ENCODE measurements at places on chromosomes 11 and 22.

- DNase-seq, result no peak
Observed at GRCh38 chr11:23569547-23569946, 709.3 kb upstream of the CCDC179 start.

GRCh38 chr11:73137262-73137943 is 4.7 kb downstream of the FCHSD2 start:
- DNase-seq, result no peak

DNA sequence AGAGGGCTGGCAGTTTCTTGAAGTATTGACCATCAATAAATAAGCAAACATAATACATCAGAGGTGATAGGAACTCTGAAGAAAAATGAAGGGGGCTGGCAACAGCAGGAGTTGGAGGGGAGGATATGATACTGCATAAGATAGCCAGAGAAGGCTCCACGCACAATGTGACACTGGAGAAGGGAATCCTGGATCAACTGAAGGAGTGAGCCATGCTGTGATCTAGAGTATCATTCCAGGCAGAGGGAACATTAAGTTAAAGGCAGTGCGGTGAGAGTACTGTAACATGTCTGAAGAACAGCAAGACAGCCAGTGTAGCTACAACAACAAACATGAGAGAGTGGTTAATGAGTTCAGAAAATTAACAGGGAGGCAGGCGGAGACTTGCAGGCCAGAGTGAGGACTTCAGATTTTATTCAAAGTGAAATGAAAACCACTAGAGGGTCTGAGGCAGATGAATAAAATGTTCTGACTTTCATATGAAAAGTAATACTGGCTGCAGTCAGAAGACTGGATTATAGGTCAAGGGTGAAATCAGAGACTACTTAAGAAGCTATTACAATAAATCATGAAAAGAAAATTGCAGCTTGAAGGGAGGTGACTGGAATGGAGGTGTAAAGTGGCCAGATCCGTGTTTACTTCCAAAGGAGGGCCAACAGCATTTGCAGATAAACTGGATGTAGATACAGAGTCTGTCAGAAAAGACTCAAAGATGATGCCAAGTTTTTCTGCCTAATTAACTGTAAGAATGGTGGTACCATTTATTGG is 49.4 kb downstream of the RRAS2 start:
- no peak for DNase-seq

DNA sequence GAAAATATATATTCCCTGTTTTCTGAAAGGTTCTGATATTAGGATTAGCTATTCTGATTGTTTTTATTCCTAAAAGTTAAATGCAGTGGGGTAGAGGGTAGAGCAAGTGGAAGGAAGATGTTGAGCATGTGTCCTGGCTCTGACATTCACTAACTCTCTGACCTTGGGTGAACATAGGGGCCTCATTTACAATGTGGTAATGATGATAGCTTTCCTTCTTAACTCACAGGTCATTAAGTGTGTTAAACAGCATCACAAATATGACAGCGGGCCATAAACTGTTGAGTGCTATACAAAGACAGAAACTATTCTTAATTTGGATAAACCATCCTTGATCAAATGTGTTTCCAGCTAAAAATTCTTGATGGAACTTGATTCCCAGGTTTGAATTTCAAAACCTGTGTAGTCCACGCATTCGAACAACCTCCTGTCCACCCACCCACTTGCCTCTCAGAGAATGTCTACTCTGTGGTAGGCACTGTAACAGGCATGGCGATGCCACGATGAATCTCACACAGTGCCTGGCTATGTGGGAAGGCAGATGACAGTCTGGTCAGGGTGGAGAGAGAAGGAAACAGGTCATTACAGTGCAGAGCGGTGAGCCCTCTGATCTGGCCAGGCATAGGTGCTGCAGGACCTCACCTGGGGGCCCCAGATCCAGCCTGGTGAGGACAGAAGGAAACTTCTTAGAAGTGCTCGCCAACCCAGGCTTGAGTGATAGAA is 19.3 kb upstream of the PEX26 start:
- DNase-seq, result no peak

DNA sequence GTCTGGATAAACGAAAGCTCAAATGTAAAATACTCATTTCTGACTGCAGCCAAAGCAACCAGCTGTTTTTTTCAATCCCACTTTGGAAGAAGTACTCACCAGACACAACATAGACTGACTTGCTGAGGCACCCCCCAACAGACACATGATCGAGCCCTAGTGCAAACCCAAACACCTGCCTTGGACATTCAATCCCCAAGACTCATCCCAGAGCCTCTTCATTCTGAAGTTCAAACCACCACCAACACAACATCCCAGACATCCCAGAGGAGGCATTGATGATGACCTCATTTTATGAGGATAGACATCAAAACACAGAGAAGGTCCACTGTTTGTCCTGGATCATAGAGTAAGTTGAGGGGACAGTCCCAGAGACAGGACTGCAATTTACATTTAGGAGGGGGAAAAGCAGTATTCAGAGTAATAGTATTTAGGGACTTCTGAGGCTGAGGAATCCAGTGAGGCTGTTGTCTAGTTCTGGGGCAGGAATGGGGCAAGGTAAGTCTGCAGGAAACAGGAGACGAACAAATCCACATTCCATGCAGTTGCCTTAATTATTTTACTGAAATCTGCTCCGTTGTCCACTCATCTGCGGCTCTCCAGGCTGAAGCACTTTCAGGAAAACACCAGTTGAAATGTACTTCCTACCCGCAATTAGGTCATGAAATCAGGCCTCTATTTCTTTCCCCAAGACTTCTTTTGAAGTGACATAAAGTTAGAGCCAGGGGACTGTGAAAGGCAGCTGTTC is 54.8 kb downstream of the CLPB start:
- DNase-seq, result no peak

DNA sequence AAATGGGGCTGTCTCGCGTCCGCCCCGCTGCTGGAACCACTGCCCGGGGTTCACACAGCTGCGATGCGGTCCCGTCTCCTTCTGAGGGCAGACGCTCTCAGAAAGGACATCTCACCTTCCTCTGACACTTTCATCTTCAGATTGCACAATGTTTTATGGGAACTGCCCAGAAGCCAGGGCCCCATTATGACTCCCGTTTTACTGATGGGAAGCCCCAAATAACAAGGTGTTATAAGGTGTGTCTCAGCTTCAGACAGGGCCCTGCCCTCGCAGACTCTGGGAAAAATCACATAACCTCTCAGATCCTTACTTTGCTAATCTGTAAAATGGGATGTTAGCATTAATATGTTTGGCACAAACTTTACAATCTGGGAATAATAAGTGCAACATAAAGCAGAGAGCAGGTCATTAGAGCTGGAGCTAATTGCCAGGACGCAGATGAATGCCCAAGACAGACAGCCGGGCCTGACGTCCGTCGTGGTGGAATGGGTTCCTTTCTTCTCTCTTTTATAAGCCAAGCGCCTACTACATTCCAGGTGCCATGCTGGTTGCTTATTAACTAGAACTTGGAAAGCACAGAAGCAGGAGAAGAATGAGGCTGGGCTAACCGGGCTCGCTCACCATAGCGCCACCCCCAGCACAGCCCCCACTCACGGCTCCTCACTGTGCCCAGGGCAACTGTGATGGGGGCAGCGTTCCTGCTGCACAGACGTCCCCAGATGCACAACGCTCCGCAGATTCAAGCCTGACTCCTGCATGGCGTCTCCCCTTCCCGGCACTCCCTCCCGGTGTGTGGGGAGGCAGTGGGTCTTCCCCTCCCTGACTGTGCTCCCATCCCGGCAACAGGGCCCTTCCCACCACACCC is 43.8 kb downstream of the TRMU start:
- no peak for DNase-seq

DNA sequence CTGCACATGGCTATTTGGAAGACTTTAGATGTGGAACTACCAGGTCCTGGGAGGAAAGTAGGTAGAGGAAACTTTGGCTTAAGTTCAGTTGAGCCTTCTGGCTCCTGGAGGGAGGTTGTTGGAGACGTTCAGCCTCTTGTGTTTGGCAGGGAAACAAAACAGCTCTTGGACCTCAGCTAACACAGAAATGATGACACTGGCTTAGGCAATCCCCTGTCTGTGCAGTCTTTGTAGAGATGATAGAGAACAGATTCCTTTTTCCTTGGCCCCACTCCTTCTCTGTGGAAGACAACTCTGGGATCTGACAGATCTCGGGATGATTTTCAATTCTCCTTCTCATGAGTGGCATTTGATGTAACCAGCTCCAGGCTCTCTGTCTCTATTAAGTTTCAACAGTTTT is 428.5 kb downstream of the TMEM135 start:
- DNase-seq, result no peak

DNA sequence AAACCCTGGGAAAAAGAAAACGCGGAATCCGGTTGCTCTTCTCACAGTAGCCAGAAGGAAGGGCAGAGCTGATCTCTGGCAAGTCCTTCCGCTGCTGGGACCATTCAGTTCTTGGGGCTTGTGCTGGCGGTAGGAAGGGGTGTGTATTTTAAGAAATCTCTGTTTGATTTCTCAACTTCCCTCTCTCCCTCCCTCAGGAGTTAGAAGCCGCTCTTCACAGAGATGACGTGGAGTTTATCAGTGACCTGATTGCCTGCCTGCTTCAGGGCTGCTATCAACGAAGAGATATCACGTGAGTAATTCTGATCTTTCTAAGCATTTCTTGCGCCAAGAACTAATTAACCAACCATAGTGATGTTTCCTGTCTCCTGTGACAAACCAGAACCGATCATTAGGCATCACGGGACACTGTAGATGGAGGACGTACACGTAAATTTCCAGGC is 85.9 kb upstream of the SLC25A18 start:
- no peak for DNase-seq

DNA sequence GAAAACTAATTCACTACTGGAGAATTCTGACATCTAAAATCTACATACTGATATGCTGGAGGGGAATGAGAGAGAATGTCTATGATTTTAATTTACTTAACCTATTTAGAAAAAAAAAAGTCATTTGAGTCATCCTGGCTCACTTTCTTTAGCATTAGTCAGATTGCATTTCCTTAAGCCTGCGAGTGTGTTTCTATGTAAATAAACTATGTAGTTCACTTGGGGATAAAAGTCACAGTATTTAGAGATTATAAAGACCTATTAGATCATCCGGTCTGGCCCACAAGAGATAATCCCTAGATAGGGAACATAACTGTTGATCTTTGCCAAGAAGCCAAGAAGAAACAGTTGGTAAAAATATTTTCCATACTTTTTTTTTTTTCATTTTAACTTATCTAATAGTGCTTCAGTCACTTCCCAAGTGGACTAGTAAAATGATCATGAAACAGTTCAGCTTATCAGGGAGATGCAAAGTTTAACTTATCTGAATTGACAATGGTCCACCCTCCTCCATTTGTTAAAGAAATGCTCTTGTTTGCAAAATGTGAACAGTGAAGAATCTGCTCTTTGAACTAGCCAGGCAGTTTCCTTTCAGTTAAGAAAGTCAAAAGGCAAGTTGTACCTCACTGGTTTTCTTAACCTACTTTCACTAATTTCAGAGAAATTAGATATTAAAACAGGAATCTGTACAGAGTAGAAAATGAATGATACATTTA is 21.2 kb upstream of the BLID start:
- DNase-seq, result no peak
